ENCODE measurements at places on chromosomes 5 and 9. TPM values are rescaled to one million over a fixed set of nuclear protein-coding genes. Genes with fewer than 3 reads are reported as not detected.

DNA sequence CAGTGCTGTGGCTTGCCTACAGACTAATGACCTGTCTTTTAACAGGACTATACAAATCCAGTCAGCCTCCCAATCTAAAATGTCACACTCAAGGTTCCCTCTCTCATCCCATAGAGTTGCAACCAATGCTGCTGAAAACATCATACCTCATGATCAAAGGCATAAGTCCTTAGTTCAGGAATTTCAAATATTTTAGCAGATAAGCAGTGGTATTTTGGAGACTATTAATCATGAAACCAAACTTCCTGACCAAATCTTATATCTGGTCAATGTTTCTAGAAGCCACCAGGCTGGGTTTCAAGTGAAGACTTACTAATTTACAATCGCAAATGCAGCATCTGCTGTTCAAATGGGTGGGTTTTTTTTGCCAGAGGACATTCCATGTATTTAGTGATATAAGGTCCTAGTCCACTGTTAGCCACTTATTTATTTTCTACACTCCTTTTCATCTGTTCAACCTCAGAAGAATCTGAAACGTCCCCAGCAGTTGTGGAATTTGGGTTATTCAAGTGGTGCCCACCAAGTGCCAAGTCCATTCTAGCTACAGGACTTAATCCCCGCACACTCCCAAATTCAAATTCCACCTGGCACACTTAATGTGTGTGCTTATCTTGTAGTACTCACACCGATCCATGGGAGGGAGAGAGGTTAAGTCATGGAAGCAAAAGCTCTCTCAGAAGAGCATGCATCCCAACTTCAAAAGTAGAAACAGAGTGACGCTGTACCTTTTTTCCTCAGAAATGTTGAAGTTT is 5.8 kb downstream of the TAS2R1 start:
- no peak for DNase-seq
- no peaks in the 10 kb centered on the region for H3K36me3 ChIP-seq
- no peak overlapping the region for H3K27ac ChIP-seq
- no peak overlapping the region for H3K4me3 ChIP-seq

DNA sequence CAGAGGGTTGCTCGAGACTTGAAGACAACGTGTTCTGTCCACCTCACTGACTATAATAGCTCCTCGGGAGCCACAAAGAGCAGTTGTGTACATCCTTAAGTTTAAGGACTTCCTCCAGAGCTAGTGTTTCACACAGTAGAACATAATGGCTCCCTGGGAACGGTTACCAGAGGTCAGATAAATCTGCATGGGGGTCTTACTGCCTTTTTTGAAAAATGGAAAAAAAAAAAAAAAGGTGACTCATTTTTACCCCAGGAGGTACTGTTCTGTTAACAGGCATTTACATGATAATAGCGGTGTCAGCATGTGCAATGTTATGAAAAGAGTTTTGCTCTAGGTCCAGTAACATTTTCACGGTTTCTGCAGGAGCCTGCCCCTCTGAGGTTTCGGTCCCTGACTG is 498.9 kb upstream of the WWC1 start:
- no peaks in the 10 kb centered on the region for H3K36me3 ChIP-seq
- no peaks in the 10 kb centered on the region for H3K4me1 ChIP-seq
- no peak overlapping the region for H3K4me3 ChIP-seq
- no peak for DNase-seq
- no peak overlapping the region for H3K27ac ChIP-seq

GRCh38 chr5:54296386-54296785 is 14.0 kb downstream of the ARL15 start:
- no peak overlapping the region for H3K27ac ChIP-seq
- no peaks in the 10 kb centered on the region for H3K27me3 ChIP-seq
- peaks cover 7% of the 10 kb centered on the region for H3K4me1 ChIP-seq
- no peak for DNase-seq
- H3K36me3 ChIP-seq: no peaks in the 10 kb centered on the region

- DNase-seq: no peak
- peaks cover 8% of the 10 kb centered on the region for H3K4me1 ChIP-seq
- H3K27ac ChIP-seq: no peak overlapping the region
- H3K4me3 ChIP-seq: no peak overlapping the region
These were observed 188.1 kb downstream of the RFX3 start for GRCh38 chr9:3337515-3338225.

GRCh38 chr5:151243564-151243963 is 9.4 kb upstream of the GM2A start:
- no peaks in the 10 kb centered on the region for H3K36me3 ChIP-seq
- no peak overlapping the region for H3K4me3 ChIP-seq
- no peak overlapping the region for H3K27ac ChIP-seq

GRCh38 chr5:139181322-139181730 is 16.8 kb downstream of the SIL1 start:
- no peak overlapping the region for H3K27ac ChIP-seq
- H3K36me3 ChIP-seq: no peaks in the 10 kb centered on the region
- H3K27me3 ChIP-seq: no peaks in the 10 kb centered on the region
- no peak overlapping the region for H3K4me3 ChIP-seq
- DNase-seq: no peak

GRCh38 chr5:167710444-167711073 is 580.9 kb upstream of the WWC1 start:
- no peak overlapping the region for H3K4me3 ChIP-seq
- H3K4me1 ChIP-seq: no peaks in the 10 kb centered on the region
- no peaks in the 10 kb centered on the region for H3K36me3 ChIP-seq
- H3K27me3 ChIP-seq: no peaks in the 10 kb centered on the region

DNA sequence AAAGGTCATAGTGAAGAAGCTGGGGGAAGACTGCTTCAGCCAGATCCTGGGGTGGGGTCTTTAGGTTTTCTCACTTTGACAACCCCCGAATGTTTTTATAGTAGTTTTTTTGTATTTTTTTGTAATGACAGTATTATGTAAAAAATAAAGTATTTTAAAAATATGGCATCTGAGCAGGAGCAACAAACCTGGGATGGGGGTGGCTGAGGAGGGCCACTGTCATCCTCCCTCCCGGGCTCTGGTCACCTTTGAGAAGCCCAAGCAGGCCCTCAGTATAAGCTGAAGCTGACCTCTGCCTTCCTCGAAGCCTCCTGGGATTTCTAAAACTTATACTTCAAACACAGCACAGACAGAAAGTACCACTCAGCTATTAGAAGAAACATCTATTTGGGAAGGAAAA is 8.7 kb downstream of the DNAJB5 start:
- no peak overlapping the region for H3K4me3 ChIP-seq
- H3K27ac ChIP-seq: no peak overlapping the region
- DNase-seq: no peak
- H3K4me1 ChIP-seq: peaks cover 10% of the 10 kb centered on the region

GRCh38 chr9:134982311-134982710 is 64.6 kb upstream of the FCN1 start:
- no peaks in the 10 kb centered on the region for H3K4me1 ChIP-seq
- no peaks in the 10 kb centered on the region for H3K36me3 ChIP-seq
- DNase-seq: no peak
- H3K4me3 ChIP-seq: no peak overlapping the region

DNA sequence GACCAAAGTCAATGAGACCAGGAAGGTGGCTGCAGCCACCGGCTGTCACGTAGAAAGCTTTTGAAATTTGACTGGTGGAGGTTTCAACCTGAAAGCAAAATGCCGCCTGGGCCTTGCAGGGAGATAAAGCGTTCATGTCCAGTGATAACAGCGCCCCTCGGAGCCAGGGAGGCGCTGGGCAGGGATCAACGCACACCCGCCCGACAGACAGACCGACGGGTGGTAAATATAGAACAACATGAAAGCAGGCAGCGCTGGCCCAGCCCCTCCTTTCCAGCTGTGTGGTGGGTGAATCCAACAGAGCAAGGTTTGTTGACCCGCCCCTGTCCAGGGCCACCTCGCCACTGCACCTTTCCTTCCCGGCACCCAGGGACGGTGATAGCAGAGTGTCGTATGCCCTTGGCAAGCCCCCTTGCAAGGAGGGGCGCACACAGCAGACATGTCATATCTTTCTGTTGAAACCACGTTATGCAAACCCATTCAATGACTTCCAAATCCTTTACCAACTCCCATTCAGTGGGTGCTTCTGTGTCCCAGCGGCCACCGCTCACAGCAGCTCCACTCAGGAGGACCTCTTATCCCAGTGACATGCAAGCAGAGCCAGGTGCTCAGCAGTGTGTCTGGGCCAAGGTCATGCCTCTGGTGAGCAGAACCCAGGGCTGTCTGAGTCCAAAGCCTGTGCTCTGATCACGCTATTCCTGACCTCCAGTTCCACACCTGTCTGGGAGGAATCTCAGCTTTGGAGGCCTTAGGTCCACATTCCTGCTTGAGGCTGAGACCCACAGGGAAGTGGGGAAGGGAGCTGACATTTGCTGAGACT is 38.7 kb downstream of the NKX2-5 start:
- no peak overlapping the region for H3K4me3 ChIP-seq
- H3K27ac ChIP-seq: no peak overlapping the region
- no peak for DNase-seq
- no peaks in the 10 kb centered on the region for H3K36me3 ChIP-seq
- no peaks in the 10 kb centered on the region for H3K4me1 ChIP-seq
- H3K27me3 ChIP-seq: peaks cover 3% of the 10 kb centered on the region

- peaks cover 15% of the 10 kb centered on the region for H3K27me3 ChIP-seq
- no peaks in the 10 kb centered on the region for H3K4me1 ChIP-seq
- no peak overlapping the region for H3K27ac ChIP-seq
- no peak for DNase-seq
These were observed 95.2 kb downstream of the C9orf50 start for GRCh38 chr9:129525656-129526196.

DNA sequence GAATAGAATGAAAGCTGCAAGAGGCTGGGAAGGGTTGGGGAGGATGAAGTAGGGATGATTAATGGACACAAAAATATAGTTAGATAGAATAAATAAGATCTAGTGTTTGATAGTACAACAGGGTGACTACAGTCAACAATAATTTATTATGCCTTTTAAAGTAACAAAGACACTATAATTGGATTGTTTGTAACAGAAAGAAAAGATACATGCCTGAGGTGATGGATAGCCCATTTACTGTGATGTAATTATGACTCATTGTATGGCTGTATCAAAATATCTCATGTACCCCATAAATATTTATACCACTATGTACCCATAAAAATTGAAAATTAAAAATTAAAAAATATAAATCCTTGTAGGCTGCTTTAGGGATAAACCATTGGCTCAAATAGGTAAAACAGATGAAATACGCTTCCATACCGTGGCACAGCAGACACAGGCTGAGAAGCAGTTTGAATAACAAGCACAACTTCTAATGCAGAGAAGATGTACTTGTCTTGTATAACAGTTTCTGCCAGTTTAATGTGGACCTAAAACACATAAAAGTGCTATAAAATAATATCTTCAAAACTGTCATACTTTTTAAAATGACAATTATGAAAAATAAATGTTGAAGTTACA is 34.9 kb downstream of the APBA1 start:
- DNase-seq: no peak
- no peak overlapping the region for H3K4me3 ChIP-seq
- no peak overlapping the region for H3K27ac ChIP-seq
- H3K27me3 ChIP-seq: peaks cover 8% of the 10 kb centered on the region
- no peaks in the 10 kb centered on the region for H3K4me1 ChIP-seq

DNA sequence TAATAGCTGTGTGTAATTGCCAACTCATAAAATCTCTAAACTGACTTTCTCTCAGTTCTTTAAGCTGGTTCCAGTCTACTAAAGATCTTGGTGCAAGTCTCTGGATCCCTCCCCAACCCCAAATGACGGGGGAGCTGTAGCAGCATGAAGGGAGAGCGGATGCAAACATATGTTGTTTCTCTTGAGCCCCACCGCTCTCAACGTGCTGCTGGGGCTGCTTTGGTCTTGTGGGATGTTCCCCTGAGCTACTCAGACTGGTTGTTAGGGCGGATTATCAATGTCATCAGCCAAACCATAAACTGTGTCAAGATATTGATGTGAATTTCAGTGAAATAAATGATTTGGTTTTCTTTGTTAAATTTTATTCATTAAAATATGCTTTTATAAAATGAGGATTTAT is 40.9 kb upstream of the APC start:
- no peak overlapping the region for H3K4me3 ChIP-seq
- no peak for DNase-seq
- peaks cover 28% of the 10 kb centered on the region for H3K27me3 ChIP-seq
- H3K36me3 ChIP-seq: no peaks in the 10 kb centered on the region

PCDHA9 gene
- not detected for total RNA-seq

CDH6 gene
- not detected for total RNA-seq

HAPLN1 gene
- not detected for total RNA-seq

CCDC171 gene
- 1.9 TPM for total RNA-seq

SPAAR gene
- not detected for total RNA-seq

OR1Q1 gene
- total RNA-seq: not detected

C9orf153 gene
- total RNA-seq: 0.34 TPM

RABL6 gene
- total RNA-seq: 118 TPM

C5orf34 gene
- total RNA-seq: 10.3 TPM
